GM20000 (cell line): ENCODE measurements at places on chromosomes 7 and 10.
A peak's percentile ranks its signal among the peaks of the same experiment; 100 is the strongest.

- no peak for DNase-seq
Observed at GRCh38 chr10:30883751-30884150, 147.9 kb downstream of the ZNF438 start.

DNA sequence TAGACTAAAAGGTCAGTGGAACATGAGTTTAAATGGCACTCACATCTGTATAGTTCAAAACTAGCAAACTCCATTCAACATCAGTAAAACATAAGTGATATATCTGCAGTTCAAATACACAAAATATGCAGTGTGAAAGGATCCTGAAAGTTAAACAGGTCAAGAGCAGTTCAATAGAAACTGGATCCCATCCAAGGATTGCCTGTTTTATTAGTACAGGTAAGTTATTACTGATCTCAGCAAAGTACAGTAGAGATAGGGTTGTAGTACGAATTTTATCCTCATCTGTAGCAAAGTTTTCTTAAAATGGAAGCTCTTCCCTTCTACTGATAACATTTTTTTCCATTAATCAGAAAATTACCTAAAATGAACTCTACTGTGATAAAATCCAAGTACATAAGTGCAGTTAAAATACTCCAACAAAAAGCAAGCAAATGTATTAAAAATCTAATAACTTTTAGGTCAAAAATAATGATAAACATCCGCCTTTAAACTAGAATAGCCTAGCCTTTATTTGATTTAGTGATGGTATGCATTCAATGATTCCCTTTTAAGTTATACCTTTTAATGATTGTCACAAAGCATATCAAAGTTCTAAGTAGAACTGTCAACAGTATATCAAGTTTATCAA is 2.2 kb downstream of the ZNF800 start:
- no peak for DNase-seq

GRCh38 chr10:128300290-128300824 is 174.1 kb upstream of the MKI67 start:
- DNase-seq, result no peak

DNA sequence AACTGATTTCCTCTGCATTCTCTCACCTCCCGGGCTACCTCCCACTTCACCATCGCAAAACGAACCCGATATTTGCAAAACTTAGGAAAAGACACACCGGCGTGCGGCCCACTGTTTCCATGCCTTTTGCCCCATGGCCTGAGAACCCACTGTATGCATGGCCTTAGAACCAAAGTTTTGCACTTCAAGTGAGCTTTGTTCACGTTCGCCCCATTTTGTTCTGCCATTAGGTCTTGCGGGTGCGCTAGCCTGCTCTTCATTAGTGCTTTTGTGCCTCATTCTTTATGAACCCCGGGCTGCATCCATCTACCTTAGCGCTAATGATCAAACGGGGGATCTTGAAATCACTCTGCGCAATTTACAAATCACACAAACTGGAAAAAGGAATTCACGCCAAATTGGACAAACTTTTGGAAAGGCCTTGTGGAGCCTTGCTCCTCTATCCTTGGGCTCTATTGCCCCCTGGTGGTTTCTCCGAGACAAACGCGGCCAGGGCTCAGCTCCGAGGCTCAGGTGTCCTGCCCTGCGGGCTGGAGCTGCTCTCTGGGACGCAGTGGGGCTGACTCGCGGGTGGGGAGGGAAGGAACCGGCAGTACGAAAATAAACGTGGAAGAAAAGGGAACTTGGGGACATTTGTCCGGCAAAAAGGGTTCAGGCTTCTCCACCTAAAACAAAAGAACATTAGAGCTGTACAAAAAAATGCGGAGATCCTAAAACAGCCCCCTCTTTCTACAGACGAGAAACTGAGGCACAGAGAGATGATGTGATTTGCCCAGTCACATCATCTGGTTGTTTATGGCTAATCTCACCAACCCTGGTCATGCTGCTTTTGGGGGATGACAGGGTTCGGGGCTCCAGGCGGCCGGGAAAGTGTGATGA is 300.4 kb upstream of the NFE2L3 start:
- peak; percentile 72 for DNase-seq

GRCh38 chr7:157840174-157840913 is 503.5 kb downstream of the DNAJB6 start:
- DNase-seq, result no peak

DNA sequence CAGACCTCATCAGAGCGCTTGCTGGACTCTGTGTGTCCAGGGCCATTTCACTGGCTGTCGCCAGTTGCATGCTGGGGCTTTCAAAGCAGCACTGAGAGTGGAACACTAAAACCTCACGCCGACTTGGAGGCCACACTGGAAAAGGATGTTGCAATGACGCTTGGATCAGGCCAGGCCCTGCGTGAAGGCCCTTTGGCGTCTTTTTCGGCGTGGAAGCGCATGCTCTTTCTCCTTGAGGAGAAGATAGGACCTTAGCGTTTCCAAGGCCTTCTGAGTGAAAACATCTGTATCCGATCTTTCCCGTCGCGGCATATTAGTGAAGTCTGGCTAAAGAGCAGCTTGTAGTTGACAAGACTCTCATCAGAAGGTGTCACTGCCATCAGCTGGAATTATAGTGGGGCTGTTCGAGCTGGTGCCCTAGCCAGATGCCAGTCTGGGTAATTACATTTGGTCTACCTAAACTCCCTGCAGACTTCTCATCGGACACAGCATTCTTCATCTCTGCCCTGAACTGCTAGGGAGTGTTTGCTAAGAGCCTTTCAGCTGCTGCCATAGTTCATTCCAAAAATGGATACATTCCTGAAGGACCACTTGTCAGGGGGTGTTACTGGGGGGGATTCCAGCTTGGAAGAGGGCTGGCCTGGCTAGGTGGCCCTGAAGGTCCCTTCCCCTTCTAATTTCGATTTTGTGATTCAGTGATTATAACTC is 167.7 kb upstream of the TCF7L2 start:
- no peak for DNase-seq

DNA sequence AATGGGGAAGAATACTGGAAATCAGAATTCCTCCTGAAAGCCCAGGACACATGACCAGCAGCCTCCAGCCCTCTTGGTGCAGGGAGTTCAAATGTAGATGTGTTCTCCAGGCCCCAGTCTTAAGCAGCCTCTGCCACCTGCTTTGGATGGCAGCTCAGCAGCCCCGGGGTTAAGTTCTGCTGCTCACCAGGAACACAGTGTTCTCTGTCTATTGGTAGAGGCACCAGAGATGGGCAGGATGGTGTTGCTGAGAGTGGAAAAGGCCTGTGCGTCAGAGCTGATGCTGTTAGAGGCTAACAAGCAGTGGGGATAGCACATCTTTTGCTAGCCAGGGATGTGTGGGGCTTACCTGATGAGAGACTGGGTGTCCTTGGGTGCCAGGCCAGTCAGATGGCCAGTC is 56.8 kb downstream of the PAX2 start:
- DNase-seq, result no peak

GRCh38 chr10:80186364-80187012 is 18.8 kb downstream of the ANXA11 start:
- DNase-seq, result no peak

DNA sequence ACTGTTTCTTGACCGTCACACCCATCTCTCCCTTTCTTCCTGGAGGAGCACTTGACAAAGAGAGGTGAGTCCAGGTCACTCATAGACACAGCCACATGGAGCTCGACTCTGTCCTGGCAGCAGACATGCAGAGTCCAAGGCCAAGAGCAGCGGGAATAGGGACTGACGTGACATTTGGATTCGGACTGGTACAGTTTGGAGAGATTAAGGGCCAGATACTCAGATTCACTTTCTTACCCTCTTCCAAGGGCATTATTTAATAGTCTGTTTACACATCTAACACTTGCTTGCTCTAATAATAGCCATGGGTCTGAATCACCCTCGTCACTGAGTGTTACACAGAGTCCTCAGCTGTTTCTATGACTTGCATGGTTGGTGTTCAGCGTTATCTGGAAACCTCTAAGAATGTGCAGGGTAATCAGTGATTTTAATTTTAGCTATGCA is 39.2 kb upstream of the OTUD1 start:
- no peak for DNase-seq
